ENCODE measurements at places on chromosomes 2 and 18.

DNA sequence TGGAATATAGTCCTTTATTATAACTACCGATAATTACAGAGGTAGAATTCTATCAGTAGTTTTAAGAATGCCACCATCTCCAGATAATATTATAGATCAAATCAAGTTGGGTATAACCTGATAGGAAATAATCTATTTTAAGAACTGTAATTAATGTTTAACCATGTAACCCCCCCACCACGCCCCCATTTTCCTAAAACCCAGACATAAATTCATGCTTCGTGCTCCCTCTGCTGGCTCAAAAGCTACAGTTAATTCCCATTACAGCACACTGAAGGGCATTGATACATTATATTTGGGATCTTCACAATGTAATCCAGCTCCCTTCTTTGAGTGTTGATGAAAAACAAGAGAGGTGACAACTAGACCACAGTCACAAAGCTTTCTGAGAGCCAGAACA is 228.0 kb upstream of the SMAD7 start:
- no peak for DNase-seq

DNA sequence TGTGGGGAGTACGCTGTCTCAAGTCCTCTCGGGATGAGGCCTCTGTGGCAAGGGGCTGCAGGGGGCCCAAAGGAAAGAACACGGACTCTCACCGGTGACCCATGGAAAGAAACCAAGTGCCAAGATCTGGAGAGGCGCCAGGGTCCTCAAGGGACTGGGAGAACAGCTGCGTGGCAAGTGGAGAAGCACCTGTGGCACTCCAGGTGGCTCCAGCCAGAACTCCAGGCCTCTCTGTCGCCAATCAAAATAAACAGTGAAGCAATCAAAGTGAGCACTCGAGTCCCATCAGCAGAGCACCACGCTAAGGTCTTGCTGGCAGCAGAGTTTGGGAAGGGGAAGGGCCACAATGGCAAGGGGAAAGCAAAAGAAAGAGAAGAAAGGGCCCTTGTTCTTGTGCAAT is 54.7 kb downstream of the BCL2 start:
- no peak for DNase-seq

DNA sequence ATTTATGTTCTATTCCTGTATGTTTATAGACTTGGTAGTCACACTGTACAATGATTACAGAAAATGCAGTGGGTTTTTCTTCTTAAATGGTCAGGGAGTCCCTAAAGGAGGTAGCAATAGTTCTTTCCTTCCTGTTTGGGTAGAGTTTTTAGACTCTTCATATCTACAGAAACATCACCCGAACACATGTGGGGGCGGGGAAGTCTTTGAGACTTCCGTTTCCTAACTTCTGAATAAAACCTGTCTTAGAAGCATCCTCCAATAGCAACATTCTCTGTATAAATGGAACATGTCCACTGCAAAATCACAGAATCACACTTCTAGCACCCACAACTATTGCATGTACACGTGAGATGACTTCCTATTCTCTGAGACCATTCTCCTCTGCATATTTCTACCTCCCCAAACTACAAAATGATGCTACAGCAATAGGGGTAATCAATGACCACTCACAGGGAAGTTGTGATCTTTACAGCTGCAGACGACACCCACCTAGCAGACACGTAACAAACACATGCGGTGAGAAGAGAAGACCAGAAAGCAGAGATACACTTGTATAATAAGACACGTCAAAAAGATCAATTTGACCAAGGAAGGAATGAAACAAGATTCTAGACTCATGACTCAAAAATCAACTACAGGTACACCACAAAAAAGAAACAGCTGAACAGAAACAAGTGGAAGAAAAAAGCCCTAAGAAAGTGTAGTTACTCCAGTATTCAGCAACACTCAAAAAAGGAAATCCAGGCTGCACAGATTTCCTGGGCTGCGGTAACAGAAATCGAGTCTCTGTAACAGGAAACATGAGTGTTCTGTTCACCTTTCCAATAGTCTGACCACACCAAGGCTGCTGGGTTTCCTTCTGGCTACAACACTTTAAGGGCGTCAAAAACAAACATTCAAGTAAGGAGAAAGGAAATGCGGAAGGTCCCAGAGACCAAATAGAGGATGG is 120.4 kb downstream of the ZNF516 start:
- DNase-seq: no peak

DNA sequence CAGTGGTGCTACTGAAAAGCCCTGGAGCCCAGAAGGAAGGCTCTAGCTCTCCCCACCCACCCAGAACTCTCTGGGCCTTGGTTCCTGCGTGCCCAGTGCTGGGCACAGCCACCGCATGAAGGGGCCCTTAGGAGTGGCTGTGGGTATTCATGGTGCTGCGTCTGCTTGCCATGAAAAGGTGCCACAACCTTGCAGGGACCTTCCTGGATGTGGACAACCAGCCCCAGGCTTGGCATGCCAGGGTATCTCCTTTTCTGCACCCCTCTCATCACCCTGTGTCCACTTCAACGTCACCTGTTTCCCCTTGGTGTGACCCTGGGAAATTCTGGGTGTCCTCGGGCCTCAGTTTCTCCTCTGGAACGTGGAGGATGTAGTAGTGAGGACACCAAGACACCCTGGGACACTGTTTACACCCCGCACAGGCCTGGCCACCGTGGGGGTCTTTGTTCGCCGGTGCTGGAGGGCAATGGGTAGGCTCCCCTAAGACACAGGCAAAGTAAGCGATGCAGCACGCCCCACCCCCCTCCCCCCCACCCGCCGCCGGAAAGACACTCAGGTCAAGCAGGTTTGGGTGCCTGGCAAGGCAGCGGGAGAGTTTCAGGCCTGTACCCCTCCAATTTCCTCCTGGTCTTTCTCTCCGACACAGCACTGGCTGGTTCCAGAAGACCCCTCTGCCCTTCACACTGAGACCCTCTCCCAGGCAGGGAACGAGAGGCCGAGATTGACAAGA is 34.8 kb upstream of the TAF1B start:
- no peak for DNase-seq

GRCh38 chr18:46814399-46814798 is 57.5 kb upstream of the ST8SIA5 start:
- no peak for DNase-seq

- DNase-seq: no peak
These were observed 593.2 kb upstream of the ZNF804A start for GRCh38 chr2:184004948-184005672.

DNA sequence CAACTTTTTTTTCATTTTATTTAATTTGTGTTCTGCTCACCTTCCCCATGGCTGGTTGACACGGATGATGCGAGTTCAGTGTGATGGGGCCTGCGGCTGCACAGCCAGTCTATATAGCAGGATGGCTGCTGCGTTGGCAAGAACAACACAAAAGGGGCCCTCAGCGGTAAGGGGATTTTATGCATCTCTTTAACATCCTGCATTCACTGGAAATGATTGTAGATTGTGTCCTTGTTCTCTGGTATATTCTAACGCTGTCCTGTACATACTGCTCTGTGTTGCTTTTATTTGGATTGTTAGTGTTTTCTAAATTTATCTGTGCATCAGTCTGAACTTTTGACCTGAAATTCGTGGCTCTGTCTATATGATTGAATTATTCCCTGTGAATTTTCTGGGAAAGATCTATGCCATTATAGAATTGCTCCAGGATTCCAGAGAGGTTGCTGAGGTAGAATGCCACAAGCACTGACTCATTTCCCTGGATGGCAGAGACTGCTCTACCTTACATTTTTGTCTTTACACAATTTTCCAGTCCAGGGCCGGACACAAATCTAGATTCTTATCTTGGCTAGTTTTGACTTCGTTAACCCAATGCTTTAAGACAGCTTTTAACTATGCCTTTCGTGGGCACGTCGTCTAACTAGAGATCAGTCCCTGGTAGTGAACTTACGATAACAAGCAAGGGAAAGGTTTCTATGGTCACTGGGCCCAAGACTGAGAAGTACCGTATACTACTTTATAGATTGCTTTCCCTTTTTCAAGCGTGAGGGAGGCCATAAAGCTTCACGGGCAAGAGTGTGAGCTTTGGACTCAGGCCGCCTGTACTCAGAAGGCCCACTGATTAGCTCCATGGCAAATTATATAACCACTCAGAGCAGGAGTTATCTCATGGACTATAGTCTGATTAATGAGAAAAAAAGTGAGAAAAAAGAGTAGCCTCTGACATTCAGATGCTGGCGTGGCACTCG is at the start of gene CRYGC:
Gene CRYGC (minus strand): TSS at position 85 of the 968 bp plus-strand sequence. CDS start 36 bp downstream, at position 49.
- DNase-seq: no peak

Measured in NCI-H2081 treated with DMSO at 0.1 percent for 48 hours (cell line).